ENCODE measurements at places on chromosomes 3 and 15. TPM values are rescaled to one million over a fixed set of nuclear protein-coding genes. Genes with fewer than 3 reads are reported as not detected.
A peak's percentile ranks its signal among the peaks of the same experiment; 100 is the strongest.

The TNNC1 gene
- 2.5 TPM for total RNA-seq

- no peak for ATAC-seq
Measured at GRCh38 chr3:48788544-48789162, 59.0 kb downstream of the PRKAR2A start.

- no peak for ATAC-seq
Measured at GRCh38 chr3:194224471-194225417, 88.8 kb downstream of the HES1 start.

The SLC2A2 gene
- not detected for total RNA-seq

The DHFR2 gene
- 12.7 TPM for total RNA-seq

The LRRC34 gene
- 5.3 TPM for total RNA-seq

DNA sequence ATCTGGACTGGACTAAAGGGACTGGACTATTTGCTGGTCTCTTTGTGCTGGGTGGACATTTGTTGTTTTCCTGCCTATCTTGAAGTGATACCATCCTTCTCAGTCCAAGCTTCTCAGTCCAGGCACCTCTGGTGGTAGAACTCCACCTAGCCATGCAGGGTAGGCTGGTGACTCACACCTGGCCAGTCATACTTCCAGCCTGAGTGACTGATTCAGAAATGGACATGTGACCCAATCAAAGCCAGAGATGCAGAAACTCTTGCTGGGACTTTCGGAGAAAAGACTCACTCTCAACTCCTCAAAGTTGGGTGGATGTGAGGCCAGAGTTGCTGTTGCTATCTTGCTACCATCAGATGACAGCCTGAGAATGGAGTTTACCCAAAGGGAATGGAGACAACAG, 5.6 kb upstream of the ASB14 start:
- ATAC-seq = no peak

GRCh38 chr3:195162033-195162669, 108.8 kb downstream of the XXYLT1 start:
- peak; percentile 68 for ATAC-seq

The ARRDC4 gene
- total RNA-seq = 30.0 TPM

The IL20RB gene
- total RNA-seq = 1.2 TPM

Measured in motor neuron (in vitro differentiated cells).